NCI-H2171 (cell line): ENCODE measurements at places on chromosomes 7 and 10.

- DNase-seq, result no peak
Measured at GRCh38 chr10:131230166-131230565, 81.4 kb downstream of the TCERG1L start.

DNA sequence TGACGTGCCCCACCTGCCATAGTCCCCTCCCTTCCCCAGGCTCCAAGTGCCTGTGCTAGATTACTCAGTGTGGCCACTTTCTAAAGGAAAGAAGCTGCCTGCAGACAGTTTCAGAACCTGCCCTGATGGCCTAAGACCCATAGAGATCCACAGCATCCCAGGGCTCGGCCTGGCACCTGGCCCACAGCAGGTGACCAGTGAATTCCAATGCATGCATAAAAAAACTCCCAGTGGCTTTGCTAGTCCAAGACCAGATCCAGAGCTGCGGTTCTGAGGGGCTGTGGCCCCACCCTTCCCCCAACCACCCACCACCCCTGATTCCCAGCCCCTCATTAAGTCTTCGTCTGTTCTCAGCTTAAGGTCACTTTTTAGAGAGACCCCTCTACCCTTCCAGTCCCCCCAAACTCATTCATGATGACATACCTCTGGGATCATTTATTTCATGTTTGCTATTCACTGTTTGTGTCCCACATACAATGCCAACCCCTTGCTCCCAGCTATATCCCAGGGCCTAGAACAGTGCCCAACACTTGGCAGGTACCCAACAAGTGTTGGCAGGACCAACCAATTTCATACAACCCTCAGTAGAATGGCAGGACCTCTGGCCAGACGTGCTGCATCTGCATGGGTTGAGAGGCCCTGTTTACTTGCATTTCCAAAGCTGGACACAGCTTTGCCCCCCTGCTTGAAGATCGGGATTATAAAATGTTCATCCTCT, 118.1 kb downstream of the RGS10 start:
- no peak for DNase-seq

DNA sequence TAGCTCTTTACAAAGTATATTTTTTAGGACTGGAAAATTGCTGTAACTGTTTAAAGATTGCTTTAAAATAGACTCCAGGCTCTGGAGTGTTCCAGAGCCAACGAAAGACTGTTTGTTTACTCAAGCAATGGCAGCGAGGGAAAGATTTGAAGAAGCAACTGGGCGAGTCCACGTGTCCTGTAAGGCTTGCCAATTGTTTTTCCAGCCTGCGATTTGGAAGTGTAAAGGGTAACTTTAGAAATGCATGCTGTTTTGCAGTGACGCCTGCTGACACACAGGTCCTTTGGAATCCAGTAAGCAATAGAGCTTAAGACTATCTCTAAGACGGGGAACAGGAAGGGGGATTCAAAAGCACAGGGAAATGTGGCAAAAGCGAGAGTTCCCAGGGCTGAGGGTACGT, 55.8 kb downstream of the TACC2 start:
- DNase-seq, result no peak

GRCh38 chr10:78332012-78332411, 298.3 kb downstream of the RPS24 start:
- no peak for DNase-seq

GRCh38 chr7:69232445-69233376, 365.6 kb upstream of the AUTS2 start:
- DNase-seq, result peak; percentile 58

DNA sequence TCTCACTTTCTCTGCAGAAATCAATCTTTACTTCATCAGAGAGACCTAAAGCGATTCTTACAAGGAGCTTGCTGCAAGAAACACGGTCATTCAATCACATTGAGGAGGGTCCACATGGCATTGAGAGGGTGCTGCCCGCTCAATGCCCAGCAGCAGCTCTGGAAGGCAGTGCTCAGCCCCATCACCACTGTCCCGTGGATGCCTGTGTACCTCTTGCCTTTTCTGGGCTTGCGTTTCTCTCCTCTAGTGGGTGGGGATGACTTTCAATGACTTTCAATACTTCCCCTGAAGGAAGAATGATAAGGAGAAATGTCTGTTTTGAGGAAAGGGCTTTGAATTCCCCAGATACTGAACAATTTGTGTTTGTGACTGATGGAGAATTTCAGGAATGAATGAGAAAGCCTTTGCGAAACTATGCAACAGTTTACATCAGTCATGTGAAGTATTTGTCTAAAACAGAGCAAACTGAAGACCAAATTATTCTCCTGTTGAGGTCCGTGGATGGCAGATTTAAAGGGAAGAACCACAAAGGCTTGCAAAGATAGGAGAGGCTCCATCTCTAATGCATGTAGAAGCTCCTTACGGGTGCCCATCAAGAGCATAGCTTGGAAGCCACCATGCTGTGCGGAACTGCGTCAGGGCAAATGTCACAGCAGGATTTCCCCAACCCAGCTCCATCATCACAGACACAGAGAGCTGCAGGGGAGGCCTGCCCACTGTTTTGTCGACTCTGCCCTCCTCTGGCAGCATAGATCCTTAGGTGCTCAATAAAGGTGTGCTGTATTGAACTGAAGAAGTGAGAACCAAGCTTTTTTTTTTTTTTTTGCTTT, 6.6 kb upstream of the ZNF22 start:
- DNase-seq, result no peak

- DNase-seq, result no peak
Measured at GRCh38 chr10:101557541-101557940, 30.5 kb downstream of the POLL start.

- DNase-seq, result no peak
Measured at GRCh38 chr10:29839826-29840515, 205.2 kb upstream of the SVIL start.

DNA sequence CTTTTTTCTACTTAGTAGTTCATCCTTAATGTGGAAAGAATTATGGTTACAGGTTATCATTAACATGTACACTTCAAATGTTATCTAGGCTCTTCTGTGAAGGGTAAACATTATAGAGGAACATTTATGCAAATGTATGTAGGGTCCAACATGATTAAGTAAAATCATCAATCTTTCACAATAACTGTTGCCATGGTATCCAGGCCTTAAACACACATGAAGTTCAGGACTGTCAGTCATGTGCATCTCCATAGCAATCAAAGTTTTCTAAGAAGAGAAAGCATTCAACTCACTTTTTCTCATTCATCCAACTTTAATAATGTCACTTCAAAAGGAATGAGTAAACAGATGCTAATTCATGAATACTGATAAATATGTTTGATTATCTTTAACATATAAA, 83.6 kb downstream of the DNAJC1 start:
- no peak for DNase-seq

DNA sequence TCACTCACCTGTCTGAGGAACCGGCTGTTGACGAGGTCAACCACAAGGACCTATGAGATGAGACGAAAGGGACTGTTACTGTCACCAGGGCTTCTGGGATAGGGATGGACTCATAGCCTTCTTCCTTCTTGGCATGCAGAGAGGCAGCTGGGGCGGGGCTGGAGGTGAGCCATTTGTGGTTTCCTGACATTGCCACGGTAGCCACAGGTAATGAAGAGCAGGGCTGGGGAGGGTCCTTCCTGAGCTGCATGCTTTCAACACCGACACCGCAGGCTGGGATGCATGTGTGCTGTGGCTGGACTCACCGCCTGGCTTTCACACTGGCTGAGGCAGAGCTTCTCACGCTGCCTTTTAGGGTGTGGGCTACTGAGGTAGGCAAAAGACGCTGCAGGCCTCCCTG, 46.4 kb upstream of the MKRN1 start:
- no peak for DNase-seq

DNA sequence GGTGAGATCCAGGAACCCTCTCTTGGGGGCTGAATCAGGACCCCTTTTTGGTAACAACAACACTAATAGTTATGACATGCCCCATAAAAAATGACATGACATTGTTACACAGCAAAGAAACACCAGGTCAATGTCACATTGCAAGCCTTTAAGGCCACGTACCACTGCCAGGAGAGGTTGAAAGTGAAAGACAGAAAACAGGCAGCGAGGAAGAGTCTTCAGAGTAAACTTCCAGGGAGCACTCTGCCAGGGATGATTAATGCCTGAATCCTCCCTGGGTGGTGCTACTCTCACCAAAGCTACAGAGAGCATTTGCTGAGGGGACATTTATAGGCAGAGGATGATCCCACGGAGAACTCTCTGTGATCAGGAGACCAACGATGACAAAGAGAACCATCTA, 551.6 kb downstream of the CALN1 start:
- DNase-seq, result no peak

GRCh38 chr7:7098280-7098818, 84.0 kb upstream of the C1GALT1 start:
- no peak for DNase-seq

- no peak for DNase-seq
Measured at GRCh38 chr7:116426428-116427156, 72.9 kb upstream of the CAV2 start.

- DNase-seq, result no peak
Measured at GRCh38 chr10:34589275-34589674, 225.8 kb downstream of the PARD3 start.

DNA sequence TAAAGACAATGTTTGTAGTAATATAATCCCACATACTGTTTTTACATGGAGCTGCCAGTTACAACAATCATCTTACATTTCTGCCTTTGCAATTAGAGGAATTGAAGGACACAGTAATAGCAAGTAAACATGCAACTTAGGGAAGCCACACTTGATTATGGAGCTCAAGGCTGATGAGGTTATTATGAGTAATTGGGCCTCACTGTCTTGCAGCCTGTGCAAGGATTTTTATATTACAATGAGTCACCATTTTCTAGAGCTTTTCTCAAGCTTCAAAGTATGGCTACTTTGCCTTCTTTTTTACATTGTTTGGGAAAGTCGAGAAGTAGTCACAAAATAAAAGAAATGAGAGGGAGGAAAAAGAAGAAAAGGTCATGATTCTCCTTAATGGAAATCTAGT, 226.4 kb downstream of the KIAA1217 start:
- no peak for DNase-seq

DNA sequence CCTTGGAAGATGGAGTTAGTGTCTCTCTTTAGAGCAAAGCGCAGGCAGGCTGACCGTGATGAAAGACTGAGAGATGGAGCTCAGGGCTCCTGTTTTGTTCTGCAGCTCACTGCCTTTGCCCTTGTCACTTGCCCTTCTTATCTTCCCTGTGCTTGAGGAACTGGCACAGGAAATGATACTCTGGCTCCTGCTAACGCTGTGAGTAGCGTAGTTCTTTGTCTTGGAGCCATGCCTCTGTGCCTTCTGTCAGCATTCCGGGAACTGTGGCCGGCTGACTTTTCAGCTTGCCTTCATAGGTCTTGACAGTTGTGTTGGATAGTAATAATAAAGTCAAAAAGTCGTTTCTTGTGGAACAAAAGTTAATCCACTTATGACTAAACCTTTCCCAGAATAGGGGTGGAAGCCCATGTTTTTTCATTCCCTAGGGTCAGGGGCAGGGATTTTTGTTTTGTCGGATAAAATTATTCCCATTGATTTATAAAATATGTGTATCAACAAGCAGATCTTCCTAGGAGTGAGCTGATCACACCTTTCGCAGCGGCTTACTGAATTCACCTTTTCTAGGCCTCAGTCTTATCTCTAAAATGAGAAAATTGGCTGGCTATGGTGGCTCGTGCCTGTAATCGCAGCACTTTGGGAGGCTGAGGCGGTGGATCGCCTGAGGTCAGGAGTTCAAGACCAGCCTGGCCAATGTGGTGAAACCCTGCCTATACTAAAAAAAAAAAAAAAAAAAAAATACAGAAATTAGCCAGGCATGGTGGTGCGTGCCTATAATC, 16.6 kb upstream of the TMEM236 start:
- DNase-seq, result no peak

DNA sequence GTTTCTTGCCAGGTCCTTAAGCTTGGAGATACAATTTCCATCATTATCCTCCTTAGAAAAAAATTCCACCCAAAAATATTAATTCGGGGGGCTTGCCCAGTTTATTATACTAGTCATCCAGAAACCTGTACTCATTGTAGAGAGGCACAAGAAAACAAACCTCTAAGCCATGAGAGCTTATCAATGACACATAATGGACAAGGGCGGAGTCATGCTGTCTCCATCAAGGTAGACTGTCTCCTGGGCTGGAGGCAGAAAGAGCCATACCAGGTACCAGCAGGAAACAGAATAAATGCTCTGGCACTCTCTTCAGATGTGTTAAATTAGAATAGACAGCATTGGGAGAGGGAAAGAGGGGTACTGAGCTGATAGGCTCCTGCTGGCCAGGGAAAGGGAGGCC, 69.8 kb upstream of the GSDME start:
- no peak for DNase-seq

GRCh38 chr7:13032576-13032975, 345.1 kb downstream of the ARL4A start:
- DNase-seq, result peak; percentile 38

DNA sequence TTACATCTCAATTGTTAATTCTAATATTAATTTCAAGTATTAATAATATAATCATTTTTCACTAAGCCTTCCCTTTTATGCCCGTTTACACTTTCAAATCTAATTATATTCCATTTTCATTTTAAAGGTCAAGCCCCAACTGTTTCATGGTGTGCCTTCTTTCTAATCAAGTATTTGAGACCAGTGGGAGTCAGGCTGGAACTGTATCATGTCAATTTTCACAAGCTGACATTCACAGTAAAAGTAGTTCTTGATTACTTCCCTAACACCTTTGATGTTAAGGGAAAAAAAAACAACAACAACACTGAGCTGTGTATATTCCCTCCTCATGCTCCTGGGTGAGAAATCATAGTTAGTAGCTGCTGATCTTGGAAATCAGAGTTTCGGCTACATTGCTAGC, 38.1 kb downstream of the SFTPD start:
- DNase-seq, result no peak

GRCh38 chr7:84701524-84702306, 485.1 kb downstream of the SEMA3D start:
- no peak for DNase-seq

- DNase-seq, result no peak
Measured at GRCh38 chr10:113459626-113460280, 93.1 kb upstream of the HABP2 start.

- DNase-seq, result no peak
Measured at GRCh38 chr10:117260084-117260483, 19.2 kb downstream of the SLC18A2 start.

- no peak for DNase-seq
Measured at GRCh38 chr7:110507832-110508231, 583.1 kb upstream of the LRRN3 start.

GRCh38 chr10:59229441-59229840, 53.0 kb downstream of the PHYHIPL start:
- no peak for DNase-seq

GRCh38 chr7:19853261-19853832, 79.9 kb upstream of the TMEM196 start:
- DNase-seq, result no peak

DNA sequence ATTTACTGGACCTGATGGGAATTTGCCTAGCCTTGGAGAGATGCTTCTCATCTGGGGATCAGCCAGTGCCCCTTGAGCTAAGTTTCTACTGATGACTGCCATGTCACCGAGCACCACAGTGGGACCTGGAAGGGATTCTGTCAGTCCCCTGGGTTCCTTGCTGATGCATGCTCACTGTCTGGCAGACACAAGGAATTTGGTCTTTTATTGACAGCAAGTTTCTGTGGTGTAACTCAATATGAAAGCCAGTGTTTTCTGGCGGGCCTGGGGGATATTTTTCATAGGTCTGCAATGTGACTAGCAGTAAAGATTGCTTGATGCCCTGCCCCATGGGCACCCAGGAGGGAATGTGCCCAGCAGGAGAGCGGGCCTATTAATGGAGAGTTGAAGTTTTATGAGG, 30.7 kb downstream of the MAP3K8 start:
- no peak for DNase-seq
